GM19239 (cell line): ENCODE measurements at places on chromosomes 16 and 17.

- no peak for DNase-seq
Measured at GRCh38 chr16:58031016-58031800, 5.7 kb downstream of the MMP15 start.

GRCh38 chr16:17951378-17951777 is 385.2 kb downstream of the NPIPA8 start:
- DNase-seq = no peak

DNA sequence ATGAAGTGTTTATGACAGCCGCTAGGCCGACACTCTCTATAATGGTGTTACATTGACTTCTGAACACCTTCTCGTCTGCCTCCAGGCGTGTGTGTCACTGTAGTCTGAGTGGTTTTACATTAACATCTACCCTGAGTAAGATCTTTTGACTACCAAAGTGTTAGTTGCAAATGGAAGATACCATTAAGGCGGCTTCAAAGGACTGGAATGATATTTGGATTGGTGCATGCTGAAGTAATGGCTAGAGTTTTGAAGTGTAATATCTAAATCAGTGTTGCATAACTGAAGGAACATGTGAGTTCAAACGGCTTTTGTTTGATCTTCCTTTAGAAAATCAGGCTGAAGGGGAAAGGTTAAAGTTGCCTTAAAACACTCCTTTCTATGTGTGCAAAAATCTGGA is 52.2 kb downstream of the BCAS3 start:
- no peak for DNase-seq

DNA sequence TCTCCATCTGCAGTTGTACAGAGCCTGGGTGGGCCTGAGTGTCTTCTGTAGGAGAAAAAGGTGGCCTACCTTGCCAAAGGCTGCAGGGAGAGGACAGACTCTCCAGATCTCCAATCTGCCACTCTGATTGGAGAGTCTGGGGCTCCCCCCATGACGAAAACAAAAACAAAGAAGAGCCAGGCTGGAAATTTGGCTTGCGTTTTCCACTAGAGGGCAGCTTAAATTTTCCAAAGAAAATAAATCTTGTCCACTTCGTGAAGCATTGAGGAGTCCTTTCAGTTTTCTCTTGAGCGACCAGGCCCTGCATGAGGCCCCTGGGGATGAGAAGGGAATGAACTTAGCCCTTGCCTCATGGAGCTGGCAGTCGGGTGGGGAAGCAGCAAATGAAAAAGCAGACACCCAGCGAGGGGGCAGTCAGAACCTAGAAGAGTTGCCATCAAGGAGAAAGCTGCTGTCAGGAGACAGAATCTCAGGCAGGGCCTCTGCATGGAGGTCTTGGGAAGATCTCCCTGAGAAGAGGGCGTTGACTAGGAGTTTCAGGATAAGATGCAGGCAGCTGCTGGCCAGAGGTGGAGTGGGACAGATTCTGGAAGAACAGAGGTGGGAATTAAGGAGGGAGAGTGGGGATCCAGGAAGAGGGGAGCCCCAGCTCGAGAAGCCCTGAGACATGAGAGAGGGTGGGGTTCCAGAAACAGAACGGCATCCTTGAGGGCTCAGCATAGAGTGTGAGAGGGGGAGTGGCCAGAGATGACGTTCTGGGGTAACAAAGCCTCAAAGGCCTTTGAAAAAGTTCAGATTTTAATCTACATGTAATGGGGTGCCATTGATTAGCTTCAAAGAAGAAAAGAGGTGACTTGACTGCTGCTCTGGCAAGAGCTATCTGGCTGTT is 8.4 kb upstream of the SHCBP1 start:
- DNase-seq = no peak

- DNase-seq = no peak
Measured at GRCh38 chr17:73562896-73563295, 81.3 kb downstream of the SDK2 start.

DNA sequence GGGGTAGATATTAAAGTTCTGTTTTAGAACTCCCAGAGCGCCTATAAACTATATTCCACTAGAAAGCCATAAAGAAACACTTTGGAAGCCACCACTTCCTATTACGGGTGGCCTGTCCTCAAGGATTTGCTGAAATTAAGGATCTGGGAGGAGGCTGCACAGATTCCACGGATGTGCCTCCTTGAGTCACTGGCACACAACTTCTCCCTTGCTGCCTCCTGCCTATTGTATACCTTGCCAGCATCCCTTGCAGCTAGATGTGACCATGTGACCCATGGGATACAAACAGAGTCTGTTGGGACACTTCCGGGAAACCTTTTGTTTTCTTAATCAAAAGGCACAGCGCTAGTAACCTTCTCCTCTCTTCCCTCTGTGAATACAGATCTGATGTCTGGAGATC is 263.0 kb downstream of the C16orf95 start:
- no peak for DNase-seq

GRCh38 chr17:52148969-52149351 is 9.6 kb downstream of the CA10 start:
- no peak for DNase-seq

DNA sequence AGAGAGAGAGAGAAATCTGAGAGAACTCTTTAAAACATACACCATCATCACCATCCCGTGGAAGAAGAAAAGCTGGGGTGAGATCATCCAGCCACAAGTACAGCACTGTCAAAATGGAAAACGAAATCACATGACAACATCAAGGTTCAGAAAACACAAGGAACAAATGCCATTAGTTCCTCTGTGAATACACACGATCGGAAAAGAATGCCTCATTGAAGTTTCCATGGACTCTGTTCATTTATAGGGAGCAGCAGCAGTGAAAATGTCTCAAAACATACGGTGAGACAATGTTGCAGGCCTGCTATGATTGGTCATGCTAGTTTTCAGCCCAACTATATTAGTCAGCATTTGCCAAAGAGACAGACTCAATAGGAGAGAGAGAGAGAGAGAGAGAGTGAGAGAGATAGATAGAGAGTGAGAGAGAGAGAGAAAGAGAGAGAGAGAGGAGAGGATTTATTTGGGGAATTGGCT is 4.4 kb downstream of the CFAP97D1 start:
- no peak for DNase-seq

- DNase-seq = no peak
Measured at GRCh38 chr16:28918698-28919097, 6.3 kb downstream of the RABEP2 start.

- no peak for DNase-seq
Measured at GRCh38 chr16:87864331-87864989, 4.8 kb downstream of the SLC7A5 start.

DNA sequence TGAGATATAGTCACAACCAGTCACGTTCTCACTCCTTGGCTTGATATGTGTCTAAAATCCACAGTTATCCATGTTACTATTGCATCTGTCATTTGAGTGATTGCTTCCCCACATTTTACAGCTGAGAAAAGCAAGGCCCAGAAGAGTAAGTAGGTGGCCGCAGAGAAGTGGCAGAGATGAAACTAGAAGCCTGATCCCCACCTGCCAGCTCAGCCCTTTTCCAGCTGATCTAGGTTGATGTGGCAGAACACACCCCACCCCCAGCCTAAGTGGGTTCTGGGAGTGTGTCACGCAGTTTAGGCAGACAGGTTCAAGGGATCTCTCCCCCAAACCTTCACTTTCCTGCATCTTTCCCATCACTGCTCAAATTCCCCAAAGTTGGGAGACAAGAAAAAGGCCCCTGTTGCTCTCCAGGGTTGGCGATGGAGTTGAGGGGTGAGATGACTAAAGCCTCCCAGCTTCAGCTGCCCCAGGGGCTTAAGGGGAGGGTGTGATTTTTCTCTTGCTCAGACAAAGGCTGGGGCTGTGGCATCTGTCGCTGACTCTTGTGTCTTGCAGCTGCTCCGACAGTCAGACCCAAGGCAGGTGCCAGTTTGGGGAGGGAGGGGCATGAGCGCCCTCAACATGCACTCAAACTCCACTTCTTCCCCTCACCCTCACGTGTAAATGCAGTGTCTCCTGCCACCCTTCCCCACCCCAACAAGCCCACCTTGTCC is 48.9 kb upstream of the LHX1 start:
- DNase-seq = no peak

- no peak for DNase-seq
Measured at GRCh38 chr17:10875430-10875851, 37.6 kb upstream of the PIRT start.

GRCh38 chr16:50550866-50551641 is 2.9 kb downstream of the NKD1 start:
- no peak for DNase-seq

DNA sequence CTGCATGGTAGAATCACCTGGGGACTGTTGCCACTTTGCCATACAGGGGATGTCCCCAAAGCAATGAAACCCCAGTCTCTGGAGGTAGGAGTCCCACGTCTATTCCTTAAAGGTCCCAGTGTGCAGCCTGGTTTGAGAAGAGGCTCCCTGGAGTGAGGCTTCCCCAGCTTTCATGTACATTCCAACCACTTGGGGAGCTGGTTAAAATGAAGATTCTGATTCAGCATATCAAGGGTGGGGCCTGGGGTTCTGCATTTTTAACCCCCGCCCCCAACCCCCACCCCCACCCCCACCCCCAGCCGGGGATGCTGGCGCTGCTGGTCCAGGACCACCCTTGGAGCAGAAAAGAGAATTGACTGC is 241.2 kb downstream of the FOXL1 start:
- DNase-seq = no peak

GRCh38 chr17:79951361-79952264 is 84.1 kb downstream of the TBC1D16 start:
- peak; percentile 8 for DNase-seq

GRCh38 chr17:58184308-58184985 is 8.1 kb upstream of the EPX start:
- no peak for DNase-seq

DNA sequence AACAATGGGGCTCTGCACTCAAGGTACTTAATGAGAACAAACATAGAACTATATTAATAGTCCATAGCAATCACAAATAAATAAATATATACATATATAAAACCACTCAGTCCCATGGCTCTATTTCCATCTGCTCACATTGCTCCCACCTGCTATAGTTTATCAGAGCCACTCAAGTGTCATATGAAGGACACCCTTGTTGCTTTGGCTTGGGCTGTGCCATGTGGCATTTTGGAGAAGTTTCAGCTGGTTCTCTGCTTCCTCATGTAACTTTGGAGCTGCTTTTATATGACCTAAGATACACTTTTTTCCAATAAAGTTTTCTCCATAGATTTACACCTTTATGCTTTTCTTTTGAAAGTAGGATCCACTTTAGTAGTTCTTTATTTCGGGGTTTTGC is 126.4 kb downstream of the KCNJ2 start:
- DNase-seq = no peak

GRCh38 chr17:73510981-73511718 is 133.1 kb downstream of the SDK2 start:
- DNase-seq = no peak

- DNase-seq = no peak
Measured at GRCh38 chr17:29177541-29177870, 2.7 kb downstream of the MYO18A start.

DNA sequence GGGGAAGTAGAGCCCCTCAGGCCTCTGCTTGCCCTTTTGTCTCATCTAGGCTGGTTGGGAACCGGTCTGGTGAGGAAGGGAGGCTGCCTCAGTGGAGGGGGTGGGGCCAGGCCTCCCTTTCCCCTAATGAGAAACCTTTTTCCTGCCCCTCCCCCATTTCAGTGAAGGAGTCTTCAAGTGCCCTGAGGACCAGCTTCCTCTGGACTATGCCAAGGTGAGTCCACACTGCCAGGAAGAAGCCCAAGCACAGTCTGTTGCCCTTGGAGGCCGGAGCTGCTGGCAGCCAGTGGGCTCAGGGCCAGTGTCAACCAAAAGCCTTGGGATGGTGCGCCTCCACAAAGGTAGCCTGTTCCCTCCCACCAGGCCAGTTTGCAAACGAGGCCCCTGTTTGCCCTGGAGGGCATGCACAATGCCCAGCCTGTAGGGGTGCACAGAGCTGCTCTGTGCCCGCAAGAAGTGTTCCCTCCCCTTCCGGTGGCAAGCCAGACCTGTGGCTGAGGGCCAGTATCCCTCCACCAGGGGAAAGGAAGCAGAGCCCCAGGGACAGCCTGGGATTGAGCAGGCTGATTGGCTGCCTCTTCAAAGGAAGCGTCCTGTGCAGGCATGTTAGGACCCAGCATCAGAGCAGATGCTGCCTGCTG is 3.4 kb downstream of the TRAF4 start:
- no peak for DNase-seq
